ENCODE measurements at places on chromosomes 6 and 20. TPM values are rescaled to one million over a fixed set of nuclear protein-coding genes. Genes with fewer than 3 reads are reported as not detected.
A peak's percentile ranks its signal among the peaks of the same experiment; 100 is the strongest.

DNA sequence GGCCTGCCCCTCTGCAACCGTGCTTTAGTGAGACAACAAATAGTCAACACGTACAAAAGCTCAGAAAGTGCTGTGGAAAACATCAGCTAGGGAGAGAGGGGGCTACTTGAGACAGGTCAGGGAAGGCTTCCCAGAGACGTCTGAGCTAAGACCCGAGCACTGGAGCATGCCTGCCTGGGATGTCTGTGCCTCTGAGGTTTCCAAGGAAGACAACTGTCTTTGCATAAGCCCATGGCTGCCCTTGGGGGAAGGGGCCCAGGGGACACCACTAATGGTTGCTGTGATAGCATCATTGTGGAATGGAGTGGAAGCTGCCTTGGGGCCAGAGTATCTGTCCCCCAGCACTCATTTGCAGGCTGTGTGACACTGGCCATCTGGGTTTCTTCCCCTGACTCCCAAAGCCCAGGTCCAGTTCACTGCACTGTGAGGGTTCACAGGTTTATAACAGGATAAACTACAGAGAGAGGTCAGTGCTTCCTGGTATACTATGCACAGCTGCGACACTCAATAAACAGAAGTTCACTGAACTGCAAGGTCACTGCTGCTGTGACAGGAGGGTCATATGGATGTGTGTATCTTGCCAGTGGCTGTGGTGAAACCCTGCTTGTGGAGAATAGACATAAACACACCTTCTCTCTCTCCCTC, 1.5 kb upstream of the ARFGEF2 start:
- DNase-seq: no peak

- no peak for DNase-seq
Measured at GRCh38 chr6:169255643-169256042, 2.0 kb upstream of the THBS2 start.

DNA sequence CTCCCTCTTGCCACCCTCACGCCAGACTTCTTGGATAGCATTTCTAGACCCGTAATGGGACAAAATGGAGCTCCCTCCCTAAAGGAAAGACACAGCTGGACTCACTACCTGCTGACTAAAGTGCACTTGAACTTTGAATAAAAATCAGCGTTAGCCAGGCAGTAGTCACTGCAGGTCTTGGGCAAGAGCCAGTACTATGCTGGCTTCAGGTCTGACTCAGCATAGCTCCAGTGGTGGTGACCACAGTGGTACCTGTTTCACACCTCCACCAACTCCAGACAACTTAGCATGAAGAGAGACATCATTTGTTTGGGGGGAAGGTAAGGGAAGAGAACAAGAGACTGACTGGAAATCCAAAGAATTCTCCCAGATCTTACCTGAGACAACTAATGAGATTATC, 906.8 kb downstream of the GRIK2 start:
- no peak for DNase-seq

DNA sequence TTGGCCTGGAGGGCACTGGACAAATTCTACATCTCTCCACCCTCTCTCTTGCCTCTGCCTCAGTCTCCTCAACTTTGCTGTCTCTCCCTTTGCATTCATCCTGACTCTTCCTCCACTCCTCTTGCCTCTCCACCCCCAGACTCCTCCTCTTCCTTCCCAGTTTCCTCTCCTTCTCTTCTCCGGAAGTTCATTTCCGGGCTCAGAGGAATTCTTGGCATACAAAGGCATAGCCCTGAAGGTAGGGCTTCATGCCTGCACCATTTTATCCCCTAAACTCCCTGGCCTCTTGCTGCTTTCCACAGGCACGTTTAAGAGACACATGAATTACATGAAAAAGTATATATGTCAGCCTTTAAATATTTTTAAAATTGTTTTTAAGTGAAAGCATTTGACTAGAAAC, 10.6 kb downstream of the BFSP1 start:
- no peak for DNase-seq

- DNase-seq: no peak
Measured at GRCh38 chr6:99614430-99615186, 8.0 kb downstream of the PRDM13 start.

DNA sequence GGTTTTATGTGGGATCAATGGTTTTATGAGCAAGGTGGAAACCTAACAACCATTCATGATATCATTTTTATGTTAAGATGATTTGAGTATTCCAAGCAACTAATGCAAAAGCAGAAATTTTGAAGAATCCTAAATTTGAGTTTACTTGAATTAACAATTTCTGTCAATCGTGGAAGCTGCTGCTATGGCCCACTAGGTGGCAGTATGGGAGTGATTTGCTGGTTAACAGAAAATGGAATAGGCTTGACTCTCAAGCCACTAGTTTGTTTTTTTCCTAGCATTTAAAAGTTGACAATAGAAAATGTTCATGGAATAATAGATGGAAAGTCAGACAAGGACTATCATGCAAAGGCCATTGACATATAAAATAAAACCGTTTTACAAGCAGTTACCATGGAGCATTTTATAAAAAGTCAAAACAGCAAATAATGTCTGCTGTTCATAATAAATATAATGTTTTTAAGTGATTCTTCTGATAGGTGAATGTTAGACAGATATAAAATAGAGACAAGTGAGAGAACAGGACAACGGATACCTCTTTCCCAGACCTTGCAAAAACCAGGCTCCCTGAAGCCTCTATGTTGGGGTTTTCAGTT, 43.0 kb upstream of the TMEM200A start:
- DNase-seq: no peak

- no peak for DNase-seq
Measured at GRCh38 chr20:8049310-8049709, 29.7 kb upstream of the TMX4 start.

DNA sequence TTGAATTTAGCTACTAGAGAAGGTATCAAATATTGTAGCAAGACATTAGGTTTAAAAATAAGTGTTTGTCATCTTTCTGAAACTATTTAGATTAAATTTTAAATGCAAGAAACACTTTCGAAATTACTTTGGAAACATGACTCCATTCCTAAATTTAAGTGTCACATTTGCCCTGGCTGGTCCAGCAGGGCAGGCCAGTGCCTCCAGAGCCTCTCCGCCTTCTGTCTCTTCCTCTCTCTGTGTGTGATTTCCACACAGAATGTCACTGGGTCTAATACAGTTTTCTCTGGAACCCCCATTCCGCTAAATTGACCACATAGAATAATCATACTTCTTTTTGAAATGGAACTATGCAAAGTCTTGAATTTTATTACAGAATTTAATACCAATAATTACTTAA, 111.5 kb downstream of the SOBP start:
- no peak for DNase-seq

- no peak for DNase-seq
Measured at GRCh38 chr20:32004963-32005362, 5.3 kb upstream of the CCM2L start.

DNA sequence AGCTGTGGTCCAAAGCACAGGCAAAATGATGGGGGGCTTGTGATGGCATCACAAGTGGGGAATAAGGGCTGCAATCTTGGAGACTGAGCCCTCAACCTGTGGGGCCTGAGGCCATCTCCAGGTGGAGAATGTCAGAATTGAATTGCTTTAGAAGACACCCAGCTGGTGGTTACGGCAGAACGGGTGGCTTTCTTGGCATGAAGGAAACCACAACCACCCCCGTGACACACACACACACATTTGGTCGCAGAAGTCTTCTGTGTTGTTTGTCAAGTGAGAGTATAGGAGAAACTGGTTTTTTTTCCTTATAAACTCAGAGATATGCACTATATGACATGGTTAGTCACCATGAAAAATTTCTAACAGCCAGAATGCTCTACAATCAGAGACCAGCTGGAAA, 139.5 kb upstream of the CDH4 start:
- peak; percentile 40 for DNase-seq

DNA sequence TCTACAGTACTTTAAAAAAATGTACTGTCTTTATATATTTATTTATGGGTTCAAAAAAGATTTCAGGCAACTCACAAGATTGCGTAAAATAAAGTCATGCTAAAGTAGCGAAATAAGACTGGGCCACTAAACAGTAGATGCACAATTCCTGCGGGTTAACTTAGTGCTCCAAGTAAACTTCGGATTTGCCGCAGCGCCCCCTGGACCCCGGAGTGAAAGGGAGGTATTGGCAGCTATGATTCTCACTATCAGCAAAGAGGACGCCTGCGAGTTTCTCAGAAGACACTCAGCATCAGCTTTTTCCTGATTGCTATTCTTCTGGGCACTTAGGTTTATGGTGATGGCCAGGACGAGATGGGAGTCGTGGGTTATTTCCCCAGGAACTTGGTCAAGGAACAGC, 1.4 kb downstream of the OTOR start:
- no peak for DNase-seq

- DNase-seq: no peak
Measured at GRCh38 chr6:129402244-129402643, 307.7 kb downstream of the ARHGAP18 start.

DNA sequence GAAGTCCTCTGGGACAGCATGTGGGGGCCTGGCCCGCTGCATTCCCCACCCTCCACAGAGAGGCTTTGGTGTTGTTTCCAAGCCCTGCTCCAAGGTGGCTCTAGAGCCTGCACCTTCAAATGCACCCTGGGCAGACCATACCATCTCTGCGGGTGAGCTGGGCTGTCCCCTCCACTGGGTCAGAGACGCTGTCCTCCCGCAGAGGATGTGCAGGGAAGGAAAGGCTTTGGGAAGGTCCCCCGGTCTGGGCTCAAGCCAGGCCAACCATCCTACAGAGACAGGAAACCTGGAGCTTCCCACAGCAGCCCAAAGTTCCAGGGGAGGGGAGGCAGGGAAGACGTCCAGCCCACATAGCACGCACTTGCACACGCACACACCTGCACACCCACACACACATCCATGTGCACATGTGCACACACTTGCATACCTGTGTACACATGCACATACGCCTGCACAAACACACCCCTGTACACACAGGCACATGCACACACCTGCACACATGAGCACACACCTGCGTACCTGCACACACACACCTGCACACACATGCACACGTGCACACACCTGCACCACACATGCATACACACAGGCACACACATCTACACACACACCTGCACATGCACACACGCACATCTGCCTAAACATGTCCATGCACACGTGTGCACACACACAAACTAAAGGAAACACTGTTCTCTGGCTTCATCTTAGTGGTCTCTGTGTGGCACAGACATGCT, 155.4 kb downstream of the ERMARD start:
- DNase-seq: peak; percentile 57

DNA sequence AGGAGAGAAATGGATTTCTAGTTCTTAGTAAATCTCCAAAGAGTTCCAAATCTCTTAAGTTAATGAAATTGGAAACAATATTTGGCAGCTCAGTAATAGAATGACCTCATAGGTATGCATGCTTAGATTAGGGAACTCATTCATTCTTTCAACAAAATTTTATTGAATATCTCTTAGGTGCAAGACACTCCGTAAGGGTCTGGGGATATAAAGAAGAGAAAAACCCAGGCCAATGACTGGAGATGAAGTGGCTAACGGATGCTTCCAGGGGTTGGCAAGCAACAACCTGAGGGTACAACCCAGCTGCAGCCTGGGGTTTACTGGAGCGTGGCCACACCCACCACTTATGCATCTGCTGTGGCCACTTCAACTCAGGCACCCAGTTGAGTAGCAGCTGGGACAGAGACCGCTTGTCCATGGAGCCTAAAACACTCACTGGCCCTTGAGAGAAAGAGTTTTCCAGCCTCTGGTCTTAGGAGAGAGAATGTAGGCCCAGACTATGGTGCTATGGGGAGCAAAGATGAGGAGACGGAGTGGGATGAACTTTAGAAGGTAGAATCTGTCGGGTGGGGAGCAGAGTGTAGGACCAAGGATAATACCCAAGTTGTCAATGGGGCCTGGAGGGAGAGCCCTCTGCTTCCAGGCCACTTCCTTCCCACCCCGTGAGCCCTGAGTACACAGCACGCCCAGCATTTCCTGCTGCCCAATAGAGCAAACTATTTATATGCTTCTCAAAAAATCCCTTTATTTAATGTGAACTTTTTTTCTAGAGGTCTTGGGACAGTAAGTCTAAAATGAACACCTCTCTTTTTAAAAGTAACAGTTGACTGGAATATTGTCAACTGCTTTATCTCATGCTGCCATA, 46.8 kb upstream of the PXDC1 start:
- DNase-seq: no peak

DNA sequence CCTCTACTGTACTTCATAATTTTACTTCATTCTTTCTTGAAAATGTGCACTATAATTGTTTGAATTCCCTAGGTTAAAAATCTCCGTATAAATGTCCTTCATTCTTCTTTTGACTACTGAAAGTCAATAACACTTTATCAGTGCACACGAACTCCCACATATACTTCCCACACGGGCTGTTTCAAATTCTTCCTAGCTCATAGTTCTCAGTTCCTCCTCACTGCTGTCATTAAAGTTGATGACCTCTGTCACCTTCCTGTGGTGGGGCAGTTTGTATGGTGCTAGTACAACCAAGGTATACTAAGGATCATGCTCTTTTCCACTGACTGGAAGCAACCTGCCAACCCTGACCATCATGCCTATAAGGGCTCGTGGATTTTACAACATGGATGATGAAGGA, 40.0 kb upstream of the CD2AP start:
- no peak for DNase-seq

- DNase-seq: no peak
Measured at GRCh38 chr6:22667855-22668254, 98.5 kb downstream of the HDGFL1 start.

GRCh38 chr6:106098383-106099234, 12.5 kb downstream of the PRDM1 start:
- DNase-seq: no peak

DNA sequence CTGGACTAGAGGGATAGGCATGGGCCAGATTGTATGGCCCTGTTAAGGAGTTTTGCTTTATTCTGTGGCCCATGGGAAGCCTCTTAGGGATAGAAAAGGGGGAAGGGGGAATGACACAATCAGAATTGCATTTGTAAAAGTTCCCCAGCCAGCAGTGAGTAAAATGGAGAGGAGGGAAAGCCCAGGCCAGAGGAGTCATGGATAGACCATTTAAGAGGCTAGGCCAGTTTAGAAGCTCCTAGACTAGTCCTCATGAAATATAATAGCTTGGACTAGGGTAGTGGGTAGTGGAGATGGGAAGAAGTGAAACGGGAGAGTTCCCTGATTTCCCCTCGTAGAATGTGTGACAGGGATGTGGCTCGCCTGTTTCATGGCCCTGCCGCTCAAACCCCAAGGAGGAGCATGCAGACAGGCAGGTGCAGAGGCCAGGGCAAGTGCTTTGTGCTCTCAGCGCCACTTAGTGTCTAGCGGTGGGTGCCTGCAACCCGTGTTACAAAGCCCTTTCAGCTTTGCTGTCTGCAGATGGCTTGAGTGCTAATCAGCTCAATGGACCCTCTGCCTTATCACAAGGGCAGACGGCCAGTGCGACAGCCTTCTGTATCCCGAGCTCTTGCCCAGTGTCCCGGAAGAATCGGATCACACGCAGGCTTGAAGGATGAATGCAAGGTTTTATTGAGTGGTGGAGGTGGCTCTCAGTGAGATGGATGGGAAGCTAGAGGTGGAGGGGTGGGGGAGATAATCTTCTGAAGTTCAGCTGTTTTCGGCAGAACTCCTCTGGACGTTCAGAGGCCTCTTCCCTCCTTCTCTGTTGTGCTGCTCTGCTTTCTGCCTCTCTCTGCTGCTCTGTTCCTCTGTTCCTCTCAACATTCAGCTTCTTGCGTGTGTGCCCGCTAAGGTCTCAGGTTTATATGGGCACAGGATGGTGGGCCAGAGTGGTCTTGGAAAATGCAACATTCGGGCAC, 141.1 kb downstream of the CEP57L1 start:
- DNase-seq: no peak

USP49 gene
- 10.0 TPM for total RNA-seq

ELOVL4 gene
- total RNA-seq: 4.6 TPM

RAET1E gene
- total RNA-seq: not detected

PXDC1 gene
- 116 TPM for total RNA-seq

ANKRD60 gene
- total RNA-seq: not detected

PPP2R5D gene
- total RNA-seq: 41.5 TPM

HLA-DQA1 gene
- 9.5 TPM for total RNA-seq

All from sigmoid colon (tissue), 7 donors.